ENCODE measurements at places on chromosomes 13 and 19.
A peak's percentile ranks its signal among the peaks of the same experiment; 100 is the strongest.

- no peak for DNase-seq
Observed at GRCh38 chr13:32417995-32418394, 9.9 kb downstream of the N4BP2L1 start.

DNA sequence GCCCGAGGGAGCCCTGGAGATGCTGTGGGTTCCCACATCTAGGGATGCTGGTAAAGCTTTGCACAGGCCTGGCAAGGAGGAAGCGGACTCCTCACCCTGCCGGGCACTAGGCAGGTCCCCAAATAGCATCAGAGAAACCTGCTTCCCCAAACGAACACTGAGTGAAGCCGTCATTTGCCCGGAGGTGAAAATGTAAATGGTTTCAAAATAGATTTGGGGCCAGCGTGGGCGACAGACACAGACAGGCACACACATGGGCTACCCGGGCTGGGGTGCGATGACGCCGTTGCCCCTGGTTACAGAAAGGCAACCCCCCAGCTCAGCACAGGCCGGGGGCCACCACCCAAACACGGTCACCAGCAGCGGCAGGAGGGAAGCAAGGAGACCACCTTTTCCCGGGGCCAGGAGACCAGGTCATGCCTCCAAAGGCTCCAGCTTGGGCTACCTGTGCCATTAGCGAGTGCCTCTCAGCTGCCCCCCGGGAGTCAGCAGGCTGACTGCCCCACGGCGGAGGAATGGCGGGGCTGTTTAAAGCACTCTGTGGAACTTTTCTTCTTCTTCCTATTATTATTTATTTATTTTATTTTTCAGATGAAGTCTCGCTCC is 47.5 kb upstream of the NDUFS7 start:
- DNase-seq: no peak

GRCh38 chr13:24263632-24264031 is 45.7 kb upstream of the C1QTNF9 start:
- DNase-seq: no peak

DNA sequence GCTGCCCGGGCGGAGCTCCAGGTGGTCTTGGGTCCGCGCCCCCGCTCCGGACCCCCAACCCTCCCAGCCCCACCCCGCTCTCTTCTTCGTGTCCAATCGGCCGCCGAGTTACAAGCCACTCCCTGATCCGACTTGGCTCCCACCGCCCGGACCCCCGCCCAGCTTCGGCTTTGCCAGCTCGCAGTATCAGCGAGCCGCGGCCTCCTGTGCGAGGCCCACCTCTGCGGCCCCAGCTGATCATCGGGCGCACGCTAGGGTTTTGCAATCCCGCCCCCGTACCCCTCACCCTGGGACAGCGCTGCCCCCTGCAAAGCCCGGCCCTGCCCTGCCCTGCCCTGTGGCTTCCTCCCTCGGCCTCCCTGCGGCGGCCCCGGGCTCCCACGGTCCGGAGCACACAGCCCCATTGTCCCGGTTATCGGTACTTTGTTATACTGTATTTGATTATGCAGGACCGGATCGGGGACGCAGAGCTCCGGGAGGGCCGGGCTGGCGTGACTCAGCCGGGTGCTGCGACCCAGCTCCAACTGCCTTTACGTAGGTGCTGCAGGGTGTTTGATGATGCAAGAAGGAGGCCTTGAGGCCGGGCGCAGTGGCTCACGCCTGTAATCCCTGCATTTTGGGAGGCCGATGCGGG is 598 bp upstream of the LPAR2 start:
- peak; percentile 77 for DNase-seq

- no peak for DNase-seq
Observed at GRCh38 chr13:58619396-58620113, 988.0 kb downstream of the PCDH17 start.

DNA sequence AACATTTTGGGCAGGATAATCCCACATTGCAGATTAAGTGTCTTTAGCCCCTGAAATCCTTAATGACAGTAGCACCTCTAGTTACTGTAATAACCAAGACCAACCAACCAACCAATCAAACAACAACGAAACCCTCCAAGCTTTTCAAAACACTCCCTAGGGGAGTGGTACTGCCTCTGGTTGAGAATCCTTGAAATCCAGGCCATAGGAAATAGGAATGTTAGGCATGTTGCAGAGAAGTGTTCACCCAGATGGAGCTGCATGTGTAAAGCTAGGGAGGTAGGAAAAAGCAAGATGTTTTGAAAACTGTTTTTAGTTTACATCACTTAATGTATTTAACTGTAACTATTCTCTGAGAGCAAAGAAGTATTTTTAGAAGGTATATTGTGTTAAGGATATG is 4.5 kb downstream of the LACC1 start:
- DNase-seq: no peak
